Upper lobe of left lung (tissue), 6 donors: ENCODE measurements at places on chromosomes 1 and 21. TPM values are rescaled to one million over a fixed set of nuclear protein-coding genes. Genes with fewer than 3 reads are reported as not detected.
A peak's percentile ranks its signal among the peaks of the same experiment; 100 is the strongest.

GRCh38 chr21:33801424-33802405, 113.9 kb downstream of the ATP5PO start:
- DNase-seq, result no peak

PLEKHN1 gene
- 1.1 TPM for total RNA-seq

RIPPLY3 gene
- total RNA-seq, result not detected

DNA sequence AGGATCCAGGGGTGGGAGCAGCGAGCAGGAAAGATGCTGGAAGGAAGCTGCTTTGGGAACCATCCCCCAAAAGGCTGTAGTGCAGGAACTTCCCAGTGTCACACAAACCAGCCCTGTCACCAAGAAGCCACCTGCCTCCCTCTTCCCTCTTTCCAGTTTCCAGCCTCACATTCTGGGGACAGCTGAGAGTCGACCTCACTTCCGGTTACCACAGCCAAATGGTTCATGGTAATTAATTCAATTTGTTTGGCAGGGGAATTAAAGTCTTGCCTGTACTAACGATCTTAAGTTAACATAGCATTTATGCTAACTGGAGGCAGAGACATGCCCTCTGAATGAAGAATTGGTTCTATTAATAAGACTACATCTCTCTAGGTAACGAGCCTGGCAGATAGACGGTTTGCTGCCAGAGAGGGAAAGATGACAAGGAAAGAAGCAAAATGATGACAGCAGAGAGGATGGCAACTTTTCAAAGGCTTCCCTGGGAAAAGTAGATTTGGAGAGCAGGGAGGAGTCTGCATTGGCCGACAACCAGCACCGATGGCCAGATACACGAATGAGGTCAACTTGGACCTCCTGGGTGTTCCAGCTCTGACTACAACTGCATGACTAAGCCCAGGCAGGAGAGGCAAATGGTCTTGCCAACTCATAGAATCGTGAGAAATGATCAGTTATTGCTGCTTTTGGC, 64.1 kb downstream of the TMCO4 start:
- no peak for DNase-seq

DNA sequence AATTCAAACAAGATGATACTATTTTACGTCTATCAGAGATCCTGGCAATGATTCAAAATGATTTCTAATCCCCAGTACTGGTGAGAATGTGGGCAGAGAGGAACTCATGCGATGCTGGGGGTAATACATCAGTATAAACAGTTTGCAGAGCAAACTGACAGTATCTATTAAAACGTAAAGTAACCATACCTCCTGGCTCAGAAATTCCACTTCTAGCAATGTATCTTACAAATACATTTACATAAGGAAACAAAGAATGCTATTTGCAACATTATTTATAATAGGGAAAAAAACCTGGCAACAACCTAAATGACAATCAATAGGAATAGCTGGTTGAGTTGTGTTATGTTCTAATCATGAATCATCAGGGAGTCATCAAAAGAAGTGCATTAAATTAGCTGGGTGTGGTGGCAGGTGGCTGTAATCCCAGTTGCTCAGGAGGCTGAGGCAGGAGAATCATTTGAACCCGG, 15.9 kb downstream of the RCAN1 start:
- DNase-seq, result no peak

PDIK1L gene
- 10.4 TPM for total RNA-seq

KIF17 gene
- 12.6 TPM for total RNA-seq

GRCh38 chr1:246092136-246092535, 414.9 kb downstream of the SMYD3 start:
- DNase-seq, result no peak

DNA sequence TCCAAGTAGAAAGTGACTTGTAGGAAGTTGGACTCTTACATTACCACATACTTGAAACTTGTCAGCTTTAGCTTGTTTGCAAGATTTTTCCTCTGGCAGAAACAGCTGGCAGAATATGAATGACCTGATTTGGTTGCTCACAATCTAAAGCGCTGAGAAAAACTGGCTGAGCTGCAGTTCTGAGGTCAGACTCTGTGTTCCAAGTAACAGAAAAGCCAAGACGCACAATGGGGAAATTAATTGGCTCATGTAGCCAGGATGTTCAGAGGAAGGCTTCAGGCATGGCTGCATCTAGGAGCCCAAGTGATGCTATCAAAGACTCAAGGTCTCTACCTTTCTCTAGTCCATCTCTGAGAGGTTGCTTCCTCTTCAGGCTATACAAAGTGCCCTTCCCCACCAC, 27.0 kb downstream of the ALPL start:
- DNase-seq, result no peak

CFAP410 gene
- total RNA-seq, result 38.3 TPM

- DNase-seq, result peak; percentile 19
These were observed 145.9 kb downstream of the PGBD5 start for GRCh38 chr1:230280054-230280795.

GRCh38 chr1:67332653-67333529, 25.2 kb downstream of the IL12RB2 start:
- no peak for DNase-seq

- DNase-seq, result no peak
These were observed 458.7 kb downstream of the MATN1 start for GRCh38 chr1:30264672-30265025.

GRCh38 chr1:196875935-196876334, 11.9 kb upstream of the CFHR4 start:
- no peak for DNase-seq

SLAMF9 gene
- total RNA-seq, result not detected

SELL gene
- 12.0 TPM for total RNA-seq

DNA sequence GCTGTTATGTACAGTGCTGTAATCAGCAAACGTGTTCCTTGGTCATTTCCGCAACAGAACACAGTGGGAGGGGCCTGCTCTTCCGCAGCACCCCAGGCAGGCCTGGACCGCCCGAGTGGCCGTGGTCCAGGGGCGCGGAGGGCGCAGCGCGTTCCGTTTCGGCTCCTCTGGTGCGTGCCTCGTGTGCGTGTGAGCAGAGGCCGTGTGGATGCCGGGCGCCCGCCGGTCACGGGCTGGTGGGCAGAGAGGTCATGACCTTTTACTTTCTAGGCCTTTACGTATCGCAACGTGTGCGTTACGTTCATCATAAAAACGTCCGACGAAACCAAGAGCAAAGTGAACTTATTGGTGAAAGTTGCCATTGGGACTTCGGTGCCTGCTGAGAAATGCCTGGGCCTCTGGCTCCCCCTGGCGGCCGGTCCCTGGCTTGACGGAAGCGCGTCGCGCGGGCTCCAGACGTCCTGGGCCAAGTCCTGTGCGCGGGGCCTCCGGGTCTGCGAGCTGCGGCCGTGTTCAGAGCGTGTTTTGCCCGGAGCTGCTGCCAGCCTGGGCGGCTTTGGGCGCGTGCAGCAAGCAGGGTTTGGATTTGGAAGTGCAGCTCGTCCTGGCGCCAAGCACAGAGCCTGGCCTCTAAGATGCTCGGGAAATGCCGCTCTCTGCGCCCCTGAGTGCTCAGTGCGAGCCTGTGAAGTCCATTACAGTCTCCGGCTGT, 34.4 kb downstream of the COL18A1 start:
- peak; percentile 82 for DNase-seq

PPIAL4G gene
- not detected for total RNA-seq

ACTA1 gene
- total RNA-seq, result 0.26 TPM

DNA sequence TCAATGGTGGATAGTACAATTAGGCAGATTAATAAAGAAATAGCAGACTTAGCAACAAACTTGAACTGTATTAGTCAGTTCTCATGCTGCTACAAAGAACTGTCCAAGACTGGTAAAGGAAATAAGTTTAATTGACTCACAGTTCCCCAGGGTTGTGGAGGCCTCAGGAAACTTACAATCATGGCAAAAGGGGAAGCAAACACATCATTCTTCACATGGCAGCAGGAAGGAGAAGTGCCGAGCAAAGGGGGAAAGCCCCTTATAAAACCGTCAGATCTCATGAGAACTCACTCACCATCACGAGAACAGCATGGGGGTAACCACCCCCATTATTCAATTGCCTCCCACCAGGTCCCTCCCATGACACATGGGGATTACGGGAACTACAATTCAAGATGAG, 27.1 kb upstream of the PDE4B start:
- no peak for DNase-seq

- no peak for DNase-seq
These were observed 4.2 kb upstream of the NLRP3 start for GRCh38 chr1:247411621-247412327.

DNA sequence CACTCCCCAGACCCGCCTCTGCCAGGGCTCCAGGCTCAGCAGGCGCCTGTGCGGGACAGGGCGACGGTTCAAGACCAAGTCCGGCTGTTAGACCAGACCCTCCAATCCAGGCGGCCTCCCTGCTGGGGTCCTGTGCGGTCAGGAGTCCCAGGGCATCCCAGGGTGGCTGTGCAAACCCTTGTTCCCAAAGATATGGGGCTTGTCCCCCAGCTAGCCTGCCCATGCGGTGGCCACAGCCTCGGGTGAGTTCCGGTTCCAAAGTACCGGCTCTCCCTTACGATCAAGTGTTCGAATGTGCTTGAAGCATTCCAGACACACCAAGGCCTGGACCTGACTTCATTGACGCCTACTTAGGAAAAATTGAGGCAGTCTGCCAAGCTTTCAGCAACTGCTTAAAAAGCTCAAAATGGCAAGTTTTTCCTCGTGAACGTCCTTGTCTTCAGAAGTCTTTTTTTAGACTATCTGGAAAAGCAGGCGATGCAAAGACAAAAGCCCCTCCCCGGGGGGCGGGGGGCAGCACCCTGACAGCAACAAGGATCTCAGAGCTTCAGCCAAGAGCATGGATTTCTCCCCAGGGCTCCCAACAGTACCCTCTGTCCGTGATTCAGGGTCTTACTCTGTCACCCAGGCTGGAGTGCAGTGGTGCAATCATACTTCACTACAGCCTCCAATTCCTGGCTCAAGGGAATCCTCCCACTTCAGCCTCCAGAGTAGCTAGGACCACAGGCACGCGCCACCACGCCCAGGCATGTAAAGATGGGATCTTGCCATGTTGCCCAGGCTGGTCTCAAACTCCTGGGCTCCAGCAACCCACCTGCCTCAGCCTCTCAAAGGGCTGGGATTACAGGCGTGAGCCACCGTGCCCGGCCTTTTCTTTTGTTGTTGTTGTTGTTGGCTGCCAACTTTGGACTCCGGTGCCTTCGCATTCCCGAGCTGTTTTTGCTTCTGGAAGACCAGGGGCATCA, 2.3 kb downstream of the FAAP20 start:
- DNase-seq, result peak; percentile 65

GRCh38 chr1:233737341-233737740, 123.4 kb downstream of the KCNK1 start:
- no peak for DNase-seq

GRCh38 chr1:157691285-157691920, 9.2 kb downstream of the FCRL3 start:
- no peak for DNase-seq

GRCh38 chr21:25735646-25736597, 1.1 kb downstream of the GABPA start:
- no peak for DNase-seq

CD1E gene
- total RNA-seq, result not detected

OR6N2 gene
- not detected for total RNA-seq

DNA sequence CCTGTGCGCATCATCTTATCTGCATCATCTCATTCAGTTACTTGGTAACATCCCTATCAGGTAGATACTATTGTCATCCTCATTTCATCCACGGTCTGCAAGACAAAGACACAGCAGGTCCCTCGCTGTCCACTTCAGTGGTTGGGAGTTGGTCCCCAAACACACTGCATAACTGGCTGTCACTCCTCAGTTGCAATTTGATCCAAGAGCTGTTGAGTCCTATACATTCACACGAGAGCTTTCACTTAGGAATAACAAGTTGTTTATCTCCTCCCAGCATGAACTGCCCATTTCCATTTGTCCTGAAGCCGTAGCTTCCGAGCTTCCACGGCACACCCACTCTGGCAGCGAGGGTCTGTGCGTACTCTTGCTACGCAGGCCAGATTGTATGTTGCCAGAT, 472.0 kb downstream of the CAMTA1 start:
- no peak for DNase-seq

COX20 gene
- total RNA-seq, result 23.5 TPM

- DNase-seq, result peak; percentile 49
These were observed 629 bp downstream of the CTNNBIP1 start for GRCh38 chr1:9909234-9910046.

GRCh38 chr1:230351514-230351913, 74.6 kb downstream of the PGBD5 start:
- no peak for DNase-seq

- DNase-seq, result peak; percentile 49
These were observed at the start of gene SGIP1 for GRCh38 chr1:66533804-66534740. Gene SGIP1, plus strand, starts transcription at chr1:66534153. Its CDS starts 206 bp downstream, at chr1:66534359.

GRCh38 chr1:158969855-158970254, 38.5 kb downstream of the PYHIN1 start:
- DNase-seq, result no peak

GRCh38 chr1:173202424-173203145, 4.5 kb downstream of the TNFSF4 start:
- no peak for DNase-seq

DNA sequence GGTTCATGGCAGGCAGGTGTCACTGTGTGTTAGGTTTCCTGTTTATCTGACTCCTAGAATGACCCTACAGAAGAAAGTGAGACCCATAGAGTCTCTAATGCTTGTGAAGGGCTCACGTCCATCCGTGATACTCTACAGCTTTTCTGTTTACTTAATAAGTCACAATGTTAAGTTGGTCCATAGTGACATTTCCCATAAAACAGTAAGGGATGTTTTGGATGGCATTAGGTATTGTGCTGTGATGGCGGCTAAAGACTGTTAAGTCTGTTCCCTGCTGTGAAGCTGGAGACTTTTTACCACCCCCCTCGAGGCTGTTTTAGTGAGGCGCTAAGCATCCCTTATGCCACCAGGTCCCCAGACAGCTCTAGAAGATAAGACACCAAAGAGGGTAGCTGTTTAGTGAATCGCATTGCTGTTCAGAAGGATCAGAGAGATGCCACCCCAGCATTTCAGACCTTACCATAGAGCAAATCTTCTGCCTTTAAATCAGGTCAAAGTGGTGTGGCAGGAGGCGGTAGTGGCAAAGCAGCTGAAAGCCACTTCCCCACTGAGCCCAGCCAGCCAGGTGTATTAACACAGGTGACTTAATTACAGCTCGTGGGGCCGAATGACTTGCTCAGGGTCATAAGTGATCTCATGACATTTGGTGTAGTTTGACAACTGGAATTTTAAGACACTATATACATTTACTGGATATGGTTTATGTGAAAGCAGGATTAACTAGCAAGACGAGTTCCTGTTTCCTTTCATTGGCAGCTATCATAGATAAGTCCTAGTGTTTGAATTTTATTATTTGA, 25.0 kb downstream of the SLC37A1 start:
- no peak for DNase-seq

- no peak for DNase-seq
These were observed 10.3 kb upstream of the LUZP1 start for GRCh38 chr1:23178950-23179349.

- no peak for DNase-seq
These were observed 38.5 kb downstream of the CHD5 start for GRCh38 chr1:6141592-6141991.

SMIM11 gene
- 6.7 TPM for total RNA-seq

GRCh38 chr1:35661474-35661795, 20.1 kb upstream of the PSMB2 start:
- no peak for DNase-seq

HMCN1 gene
- total RNA-seq, result 43.3 TPM
